ENCODE measurements at places on chromosomes 1 and 21.
A peak's percentile ranks its signal among the peaks of the same experiment; 100 is the strongest.

- peak; percentile 63 for DNase-seq
Measured at GRCh38 chr1:230277201-230278025, 148.7 kb downstream of the PGBD5 start.

- no peak for DNase-seq
Measured at GRCh38 chr1:186807163-186807562, 21.6 kb upstream of the PLA2G4A start.

DNA sequence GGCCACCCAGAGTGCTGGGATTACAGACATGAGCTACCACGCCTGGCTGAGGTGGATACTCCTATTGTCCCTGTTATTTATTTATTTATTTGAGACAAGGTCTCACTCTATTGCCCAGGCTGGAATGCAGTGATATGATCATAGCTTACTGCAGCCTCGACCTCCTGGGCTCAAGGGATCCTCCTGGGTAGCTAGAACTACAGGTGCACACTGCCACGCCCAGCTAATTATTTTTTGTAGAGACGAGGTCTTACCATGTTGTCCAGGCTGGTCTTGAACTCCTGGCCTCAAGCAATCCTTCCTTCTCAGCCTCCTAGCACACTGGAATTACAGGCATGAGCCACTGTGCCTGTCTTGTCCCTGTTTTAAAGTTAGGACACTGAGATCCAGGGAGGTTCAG lies 5.2 kb downstream of the LDLRAP1 start:
- no peak for DNase-seq

GRCh38 chr1:905811-906599 lies 17.7 kb upstream of the SAMD11 start:
- DNase-seq = no peak

DNA sequence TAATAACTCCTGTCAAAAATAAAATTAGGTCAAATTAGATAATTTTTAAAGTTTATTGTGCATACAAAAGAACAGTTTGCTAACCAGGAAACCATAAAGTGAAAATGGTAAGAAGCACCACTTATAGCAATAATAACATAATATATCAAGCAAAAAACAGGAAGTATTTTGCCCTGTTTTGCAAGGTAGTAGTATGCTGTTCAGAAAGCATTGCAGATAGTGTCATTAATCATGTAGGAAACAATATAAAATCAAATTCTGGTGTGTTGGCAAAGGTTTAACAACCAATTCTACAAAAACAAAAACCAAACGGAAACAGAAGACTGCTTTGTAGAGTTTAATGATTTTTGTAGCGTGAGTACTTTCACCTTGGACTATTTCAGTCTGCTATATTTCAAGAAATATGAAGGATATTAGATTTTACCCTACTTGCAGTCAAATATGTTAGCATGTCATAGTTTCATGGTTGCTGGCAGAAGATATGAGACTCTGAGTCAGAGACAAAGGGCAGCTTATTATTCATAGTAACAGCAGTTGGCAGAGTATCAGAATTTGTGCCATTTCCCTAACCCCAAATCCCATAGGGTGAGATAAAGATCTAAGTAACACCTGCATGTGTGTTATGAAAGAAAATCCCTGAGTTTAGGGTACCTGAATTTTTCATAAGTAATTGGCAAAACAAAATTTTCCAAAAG lies 729.0 kb upstream of the BRINP3 start:
- DNase-seq = no peak

DNA sequence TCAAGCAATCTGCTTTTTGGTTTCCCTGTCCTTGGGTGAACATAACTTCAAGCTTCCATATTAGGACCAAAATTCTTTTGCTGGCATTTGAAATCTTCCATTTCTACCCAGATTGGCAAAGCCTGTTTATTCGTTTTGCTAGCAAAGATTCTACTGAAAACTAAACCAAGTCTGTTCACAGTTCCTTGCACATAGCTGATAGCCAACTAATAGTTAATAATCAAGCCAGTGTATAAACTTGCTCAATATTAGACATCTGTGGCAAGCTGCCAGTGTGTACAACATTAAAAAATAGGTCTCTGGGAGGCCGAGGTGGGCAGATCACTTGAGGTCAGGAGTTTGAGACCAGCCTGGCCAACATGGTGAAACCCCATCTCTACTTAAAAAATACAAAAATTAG lies 6.3 kb downstream of the APP start:
- DNase-seq = no peak

DNA sequence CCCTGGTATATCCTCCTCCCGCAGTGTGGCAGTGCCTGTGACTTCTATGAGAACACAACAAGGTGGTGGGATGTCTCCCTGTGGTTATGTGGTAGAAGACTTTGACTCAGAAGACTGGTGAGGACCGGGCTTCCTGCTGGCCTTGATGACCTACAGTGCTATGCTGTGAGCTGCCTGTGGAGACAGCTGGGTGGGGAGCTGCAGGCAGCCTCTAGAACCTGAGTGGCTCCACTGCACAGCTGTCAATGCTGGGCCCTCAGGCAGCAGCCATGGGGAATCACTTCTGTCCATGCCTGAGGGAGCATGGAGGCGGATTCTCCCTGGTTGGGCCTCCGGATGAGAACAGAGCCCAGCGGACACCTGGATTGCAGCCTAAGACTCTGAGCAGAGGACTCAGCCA lies 14.9 kb downstream of the SLC1A7 start:
- DNase-seq = no peak

GRCh38 chr1:203402629-203403337 lies 51.9 kb upstream of the FMOD start:
- DNase-seq = no peak

DNA sequence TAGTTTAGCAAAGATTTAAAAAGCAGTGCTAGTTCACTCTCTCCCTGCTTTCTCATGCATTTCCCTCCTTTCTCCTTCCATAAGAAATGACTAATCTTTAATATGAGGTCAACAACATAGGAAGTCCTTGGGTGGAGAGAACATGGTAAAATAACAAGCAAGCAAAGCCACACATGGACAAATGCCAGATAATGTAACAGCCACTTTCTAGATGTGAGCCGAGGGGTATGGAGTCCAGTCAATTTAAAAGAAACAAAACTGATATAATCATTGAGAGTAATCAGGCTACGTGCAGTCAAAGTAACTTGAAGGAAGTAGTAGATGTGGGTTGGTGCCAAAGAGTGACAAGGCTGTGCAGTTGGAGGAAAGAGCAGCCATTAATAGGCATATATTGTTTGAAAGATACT lies 69.6 kb downstream of the DUSP10 start:
- DNase-seq = no peak

All from WTC11 (cell line).